ENCODE measurements at places on chromosomes 1 and 21. TPM values are rescaled to one million over a fixed set of nuclear protein-coding genes. Genes with fewer than 3 reads are reported as not detected.

Gene LCK
- 0.51 TPM for total RNA-seq

Gene SLAMF9
- not detected for total RNA-seq

Gene NKAIN1
- total RNA-seq: not detected

DNA sequence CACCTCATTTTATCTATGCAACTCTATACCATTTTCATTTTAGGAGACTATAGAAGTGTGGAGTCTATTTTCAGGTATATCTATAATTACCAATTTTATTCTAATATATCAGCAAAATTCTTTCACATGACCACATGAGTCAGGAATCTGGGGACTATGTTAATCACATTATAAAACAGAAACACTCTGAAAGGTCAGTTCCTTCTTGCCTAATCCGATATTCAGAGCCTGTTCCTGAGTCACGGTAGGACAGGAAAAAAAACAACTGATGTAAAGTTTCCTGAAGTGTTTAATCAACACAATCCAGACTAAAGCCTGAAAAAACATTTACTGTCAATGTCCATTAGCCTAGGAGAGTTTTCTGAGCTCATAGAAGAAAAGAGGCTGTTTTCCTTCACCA lies 1902.3 kb downstream of the NCAM2 start:
- no peak for DNase-seq

- DNase-seq: no peak
Observed at GRCh38 chr1:8539683-8540082, 221.8 kb downstream of the SLC45A1 start.

- no peak for DNase-seq
Observed at GRCh38 chr1:175158170-175158591, 34.4 kb downstream of the KIAA0040 start.

All from Right ventricle myocardium superior (tissue), 1 donor.